H9 (cell line): ENCODE measurements at places on chromosomes 1 and 21. TPM values are rescaled to one million over a fixed set of nuclear protein-coding genes. Genes with fewer than 3 reads are reported as not detected.

The KCNN3 gene
- 0.83 TPM in 2 replicates for total RNA-seq

DNA sequence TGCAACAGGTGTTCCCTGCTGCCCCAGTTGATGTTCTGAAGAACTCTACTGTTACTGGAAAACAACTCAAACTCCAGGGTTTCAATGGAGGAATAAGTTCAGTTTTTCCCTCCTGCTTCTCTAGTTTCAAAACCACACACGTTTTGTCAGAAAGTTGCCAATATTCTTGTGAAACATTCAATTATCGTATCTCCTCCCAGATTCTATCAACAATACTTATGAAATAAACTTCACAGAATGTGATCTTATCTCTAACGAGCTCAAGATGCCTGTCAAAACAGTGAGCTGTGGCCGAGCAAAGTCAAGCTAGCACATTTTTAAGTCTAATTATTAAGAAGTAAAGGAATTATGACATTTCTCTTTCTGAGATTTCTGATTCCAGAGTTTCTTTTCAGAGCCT, 4.7 kb downstream of the OR2B11 start:
- H3K27ac ChIP-seq: no peak overlapping the region
- no peaks in the 10 kb centered on the region; the same call in 1 of the 2 replicates for H3K4me1 ChIP-seq
- no peaks in the 10 kb centered on the region for H3K27me3 ChIP-seq

- H3K36me3 ChIP-seq: no peaks in the 10 kb centered on the region; the same call in 2 of the 3 replicates
- peaks cover 19% of the 10 kb centered on the region; the same call in 1 of the 2 replicates for H3K27me3 ChIP-seq
- no peak overlapping the region for H3K27ac ChIP-seq
Observed at GRCh38 chr1:205565799-205566198, 61.3 kb downstream of the CDK18 start.

The BEND5 gene
- total RNA-seq: 4.8 and 5.6 TPM in 2 replicates

DNA sequence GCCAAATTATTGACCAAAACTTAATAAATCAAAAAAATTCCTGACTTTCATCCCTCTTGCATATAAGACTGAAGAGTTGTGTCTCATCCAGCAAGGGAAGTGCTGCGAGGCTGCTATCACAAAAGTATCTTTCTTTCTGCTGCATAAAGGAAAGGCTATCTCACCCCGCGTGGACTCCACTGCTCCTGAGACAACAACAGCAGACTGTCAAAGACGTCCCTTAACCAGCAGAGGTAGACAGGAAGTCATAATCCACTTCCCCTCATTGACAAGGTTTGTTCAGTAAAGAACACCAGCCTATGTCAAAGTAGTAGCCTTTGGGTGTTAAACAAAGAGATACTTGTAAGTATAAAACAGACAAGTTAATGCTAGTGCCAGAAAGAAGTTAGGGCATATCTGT, 29.4 kb downstream of the VPS26C start:
- no peaks in the 10 kb centered on the region; the same call in 1 of the 2 replicates for H3K4me1 ChIP-seq

- no peaks in the 10 kb centered on the region for H3K27me3 ChIP-seq
- no peak for DNase-seq
- no peaks in the 10 kb centered on the region for H3K36me3 ChIP-seq
- H3K4me3 ChIP-seq: no peak overlapping the region
- H3K27ac ChIP-seq: no peak overlapping the region
- H3K4me1 ChIP-seq: no peaks in the 10 kb centered on the region
Observed at GRCh38 chr1:246139745-246140182, 367.3 kb downstream of the SMYD3 start.

DNA sequence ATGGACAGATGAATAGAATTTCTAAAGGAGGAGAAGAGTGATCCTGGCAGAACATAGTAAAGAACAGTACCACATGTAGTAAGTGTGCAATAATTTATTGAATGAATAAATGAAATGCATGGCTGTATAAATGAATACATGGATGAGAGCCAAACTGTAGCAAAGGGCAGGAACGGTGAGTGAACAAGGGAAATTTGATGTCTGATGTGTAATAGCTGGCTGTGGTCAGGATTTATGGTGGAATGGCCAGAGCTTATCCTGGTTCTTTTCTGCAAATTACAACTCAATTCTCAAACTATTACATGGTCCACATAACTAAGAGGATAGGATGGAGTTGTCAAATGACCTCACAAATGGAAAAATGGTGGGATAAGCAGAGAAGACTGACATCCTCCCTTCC, 43.2 kb upstream of the ARHGAP29 start:
- no peak overlapping the region for H3K27ac ChIP-seq
- H3K36me3 ChIP-seq: no peaks in the 10 kb centered on the region
- H3K27me3 ChIP-seq: no peaks in the 10 kb centered on the region
- no peak for DNase-seq

GRCh38 chr1:50476800-50477199, 53.6 kb upstream of the DMRTA2 start:
- no peak overlapping the region for H3K27ac ChIP-seq
- no peak for DNase-seq
- H3K4me3 ChIP-seq: no peak overlapping the region
- no peaks in the 10 kb centered on the region; the same call in 2 of the 3 replicates for H3K36me3 ChIP-seq

DNA sequence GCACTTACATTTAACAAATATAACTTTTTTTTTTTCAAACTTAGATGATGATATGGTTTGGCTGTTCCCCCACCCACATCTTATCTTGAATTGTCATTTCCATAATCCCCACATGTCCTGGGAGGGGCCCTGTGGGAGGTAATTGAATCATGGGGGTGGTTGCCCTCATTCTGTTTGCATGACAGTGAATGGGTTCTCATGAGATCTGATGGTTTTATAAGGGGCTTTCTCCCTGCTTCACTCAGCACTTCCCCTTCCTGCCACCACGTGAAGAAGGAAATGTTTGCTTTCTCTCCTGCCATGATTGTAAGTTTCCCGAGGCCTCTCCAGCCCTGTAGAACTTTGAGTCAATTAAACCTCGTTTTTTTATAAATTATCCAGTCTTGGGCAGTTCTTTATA, 432.6 kb downstream of the AMY1C start:
- H3K4me3 ChIP-seq: no peak overlapping the region
- no peaks in the 10 kb centered on the region; the same call in 1 of the 2 replicates for H3K4me1 ChIP-seq
- no peaks in the 10 kb centered on the region for H3K27me3 ChIP-seq
- H3K36me3 ChIP-seq: no peaks in the 10 kb centered on the region

- H3K27ac ChIP-seq: no peak overlapping the region
- H3K36me3 ChIP-seq: no peaks in the 10 kb centered on the region
- no peaks in the 10 kb centered on the region for H3K4me1 ChIP-seq
Observed at GRCh38 chr1:202605515-202605914, 104.7 kb downstream of the SYT2 start.

DNA sequence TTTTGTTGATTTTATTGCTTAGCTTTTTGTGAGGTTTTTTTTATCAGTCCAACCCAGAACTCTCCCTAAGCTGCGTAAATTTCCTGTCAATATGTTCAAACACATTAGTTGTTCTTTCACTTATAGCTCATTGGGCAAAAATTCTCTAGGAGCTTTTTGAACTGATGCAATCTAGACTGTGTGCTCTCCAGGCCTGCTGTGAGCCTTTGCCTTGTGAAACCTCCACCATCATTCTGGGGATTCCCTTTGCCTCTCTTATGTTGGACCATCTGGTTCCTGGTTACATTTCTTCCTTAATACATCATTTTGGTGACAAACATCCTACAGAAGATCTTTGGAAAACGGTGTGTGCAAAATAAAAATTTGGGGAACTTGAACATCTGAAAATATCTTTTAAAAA, 247.2 kb downstream of the LRRC7 start:
- H3K4me3 ChIP-seq: no peak overlapping the region
- H3K27ac ChIP-seq: no peak overlapping the region
- no peaks in the 10 kb centered on the region for H3K27me3 ChIP-seq
- no peaks in the 10 kb centered on the region for H3K36me3 ChIP-seq

DNA sequence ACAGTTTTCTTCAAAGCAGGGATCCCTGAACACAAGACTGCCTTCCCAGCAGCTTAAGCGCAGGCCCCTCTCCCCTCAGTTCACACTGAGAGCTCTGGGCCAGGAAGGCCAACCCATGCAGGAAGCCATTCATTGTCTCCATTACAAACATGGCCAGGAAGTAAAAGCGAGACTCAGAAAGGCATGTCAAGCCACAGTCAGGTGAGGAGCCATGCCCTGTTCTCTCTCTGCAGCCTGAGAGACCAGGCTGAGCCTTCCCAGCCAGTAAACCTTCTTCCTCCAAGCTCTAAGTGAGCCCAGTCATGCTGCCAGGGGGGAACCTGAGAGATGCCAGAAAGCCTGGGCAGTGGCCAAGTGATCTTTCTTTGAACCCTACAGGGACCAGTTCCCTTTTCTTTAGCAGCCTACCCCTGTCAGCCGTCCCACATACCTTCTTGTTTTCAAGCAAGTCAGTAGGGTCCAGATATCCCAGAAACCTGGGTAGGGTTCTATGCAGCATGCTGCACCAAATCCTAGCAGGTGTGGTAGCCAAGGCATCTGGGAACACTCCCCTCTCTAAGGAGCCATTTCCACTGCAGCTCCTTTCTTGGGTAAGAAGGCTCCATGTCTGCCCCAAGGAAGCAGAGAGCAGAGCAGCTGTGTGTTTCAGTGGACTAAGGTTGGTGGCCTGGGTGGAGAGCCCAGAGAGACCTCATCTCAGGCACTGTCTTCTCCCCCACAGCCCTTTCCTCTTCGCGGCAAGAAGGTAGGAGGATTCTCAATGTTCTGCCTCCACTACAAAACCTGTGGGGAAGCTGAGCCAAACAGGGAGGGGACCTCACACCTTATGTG, 977 bp downstream of the TRAF3IP3 start:
- H3K27me3 ChIP-seq: no peaks in the 10 kb centered on the region
- no peaks in the 10 kb centered on the region for H3K36me3 ChIP-seq
- no peak for DNase-seq
- H3K4me3 ChIP-seq: no peak overlapping the region
- no peak overlapping the region for H3K27ac ChIP-seq
